ENCODE measurements at places on chromosomes 5 and 9.

GRCh38 chr9:122020398-122020797, 72.7 kb downstream of the TTLL11 start:
- no peak for DNase-seq

DNA sequence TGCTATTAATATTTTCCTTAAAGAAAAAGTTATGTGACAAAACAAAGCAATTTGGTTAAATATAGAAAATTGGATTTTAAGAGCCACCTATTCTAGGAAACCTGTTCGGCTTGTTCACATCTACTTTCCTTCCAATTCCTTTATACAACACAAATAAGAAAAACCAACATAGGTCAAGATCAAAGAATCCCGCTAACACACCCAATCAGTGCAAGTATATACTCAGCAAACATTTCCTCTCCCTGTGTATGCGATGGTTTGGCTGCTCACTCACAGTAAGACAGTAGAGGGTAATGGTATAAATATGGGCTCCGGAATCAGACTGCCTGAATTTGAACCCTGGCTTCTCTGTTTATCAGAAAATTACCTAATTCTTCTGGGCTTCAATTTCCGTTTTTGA, 757.5 kb upstream of the ZNF608 start:
- no peak for DNase-seq

GRCh38 chr5:67013719-67014118, 182.9 kb downstream of the CD180 start:
- no peak for DNase-seq

DNA sequence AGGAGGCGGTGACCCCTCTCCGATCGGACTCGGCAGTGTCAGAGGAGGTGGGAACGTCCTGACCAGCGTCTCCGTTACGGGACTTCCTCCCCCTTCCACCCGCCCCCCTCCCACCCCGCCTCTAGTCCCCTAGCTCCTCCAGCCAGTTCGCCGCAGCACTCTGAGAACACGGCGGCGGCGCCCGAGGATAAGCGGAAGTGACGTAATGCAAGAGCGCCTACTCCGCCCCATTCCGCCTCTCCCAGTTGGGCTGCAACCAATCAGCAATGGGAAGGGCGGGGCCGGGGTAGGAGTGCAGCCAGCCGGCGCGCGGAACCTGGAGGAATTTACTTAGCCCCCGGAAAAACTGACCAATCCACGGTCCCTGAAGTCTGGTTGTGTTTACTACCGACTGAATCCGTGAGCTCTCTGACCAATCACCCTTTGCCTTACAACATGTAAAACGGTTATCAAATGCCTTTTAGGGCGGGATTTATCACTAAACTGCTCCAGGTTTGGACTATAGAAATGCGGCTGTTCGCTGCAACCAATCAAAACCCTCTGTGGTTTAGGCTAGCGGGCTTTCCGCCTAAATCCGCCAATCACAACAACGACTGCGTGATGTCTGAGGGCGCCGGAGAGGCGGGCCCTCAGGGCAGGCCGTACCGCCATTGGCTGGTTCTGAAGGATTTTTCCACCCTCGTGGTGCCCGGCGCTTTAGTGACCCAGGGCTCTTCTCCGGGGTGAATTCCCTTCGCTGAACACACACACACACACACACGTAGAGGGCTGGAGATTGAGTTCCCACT, at the start of gene ZBTB5:
Gene ZBTB5 (minus strand): TSS at position 202 of the 788 bp plus-strand sequence. CDS start 22,899 bp downstream, outside the sequence.
- peak; percentile 100 for DNase-seq

DNA sequence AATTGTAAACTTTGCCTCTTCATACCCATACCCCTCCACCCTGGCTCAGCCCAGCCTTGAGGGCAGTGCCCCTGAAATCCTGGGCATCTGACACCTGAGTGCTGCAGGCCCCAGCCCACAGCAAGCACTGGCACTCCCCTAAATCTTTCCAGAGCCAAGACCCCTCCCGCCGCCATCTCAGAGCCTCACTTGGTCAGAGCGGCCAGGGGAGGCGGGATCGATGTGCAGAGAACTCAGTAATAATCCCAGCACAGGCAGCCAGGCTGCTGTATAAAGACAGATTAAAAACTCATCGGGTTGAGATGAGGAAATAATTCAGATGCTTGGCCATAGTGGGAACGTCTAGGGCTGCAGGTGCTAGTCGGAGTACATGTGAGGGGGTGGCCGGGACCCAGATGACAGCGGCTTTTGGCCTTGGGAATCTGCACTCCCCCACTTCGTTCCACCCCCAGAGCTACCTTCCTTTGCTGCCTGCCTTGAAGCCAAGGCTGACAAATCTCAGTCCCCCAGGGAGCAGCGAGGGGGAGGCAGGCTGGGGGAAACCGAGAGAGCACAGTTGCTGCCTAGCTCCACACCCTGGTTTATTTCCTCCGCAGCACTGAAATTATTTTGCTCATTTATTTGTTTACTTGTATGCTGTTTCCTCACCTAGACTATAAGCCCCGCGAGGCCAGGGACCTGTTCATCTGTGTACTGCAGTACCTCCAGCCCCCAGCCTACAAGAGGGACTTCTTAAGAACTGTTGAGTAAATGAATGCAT, 19.5 kb upstream of the ARAP3 start:
- DNase-seq, result no peak

DNA sequence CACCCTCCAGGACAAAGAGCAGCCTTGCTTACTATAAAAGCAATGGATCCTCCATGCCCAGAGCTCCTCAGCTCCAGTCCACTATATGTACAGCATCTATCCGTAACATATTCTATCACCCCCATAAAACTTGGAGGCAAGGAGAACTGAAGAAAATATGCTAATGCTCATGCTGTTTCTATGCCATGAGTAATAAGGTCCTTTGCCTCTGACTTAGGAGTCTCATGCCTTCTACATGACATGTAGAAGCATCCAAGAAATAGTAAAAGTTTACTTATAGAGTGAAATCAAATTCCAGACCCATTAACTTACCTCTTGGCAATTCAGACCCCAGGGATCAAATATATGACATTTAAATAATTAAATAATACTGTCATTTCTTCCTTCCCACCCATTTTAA, 33.7 kb downstream of the SSBP2 start:
- no peak for DNase-seq

DNA sequence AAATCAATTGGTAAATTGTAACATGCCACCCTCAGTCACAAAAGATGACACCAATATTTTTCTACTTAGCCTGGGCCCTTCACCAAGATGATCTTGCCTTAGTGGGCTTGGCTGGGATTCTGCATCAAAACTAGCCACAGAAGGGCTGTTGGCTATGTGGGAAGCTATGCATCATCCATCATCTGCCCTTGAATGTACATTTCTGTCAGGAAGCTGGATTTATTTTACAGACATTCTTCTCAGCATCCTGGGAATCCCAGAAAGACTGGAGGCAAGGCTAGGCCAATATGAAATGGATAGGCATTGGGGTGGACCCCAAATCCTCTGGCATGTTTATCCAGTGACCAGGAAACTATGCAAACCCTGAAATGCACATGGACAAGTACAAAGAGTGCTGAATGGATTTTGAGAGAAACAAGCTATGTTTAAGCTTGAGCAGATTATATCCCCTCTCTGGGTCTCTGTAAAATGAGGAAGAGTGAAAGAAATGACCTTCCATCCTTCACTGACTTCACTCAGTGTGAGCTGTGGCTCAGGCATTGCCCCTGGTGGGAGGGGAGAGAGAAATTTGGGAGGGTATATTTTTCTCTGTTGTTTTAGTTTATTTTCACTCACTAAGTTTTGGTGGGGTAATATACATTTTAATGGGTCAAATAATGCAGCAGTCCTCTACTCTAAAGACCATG, 283.6 kb downstream of the EBF1 start:
- no peak for DNase-seq

- no peak for DNase-seq
Measured at GRCh38 chr5:55914971-55915370, 63.8 kb downstream of the IL31RA start.

GRCh38 chr9:101022704-101023103, 5.8 kb upstream of the PLPPR1 start:
- DNase-seq, result no peak

DNA sequence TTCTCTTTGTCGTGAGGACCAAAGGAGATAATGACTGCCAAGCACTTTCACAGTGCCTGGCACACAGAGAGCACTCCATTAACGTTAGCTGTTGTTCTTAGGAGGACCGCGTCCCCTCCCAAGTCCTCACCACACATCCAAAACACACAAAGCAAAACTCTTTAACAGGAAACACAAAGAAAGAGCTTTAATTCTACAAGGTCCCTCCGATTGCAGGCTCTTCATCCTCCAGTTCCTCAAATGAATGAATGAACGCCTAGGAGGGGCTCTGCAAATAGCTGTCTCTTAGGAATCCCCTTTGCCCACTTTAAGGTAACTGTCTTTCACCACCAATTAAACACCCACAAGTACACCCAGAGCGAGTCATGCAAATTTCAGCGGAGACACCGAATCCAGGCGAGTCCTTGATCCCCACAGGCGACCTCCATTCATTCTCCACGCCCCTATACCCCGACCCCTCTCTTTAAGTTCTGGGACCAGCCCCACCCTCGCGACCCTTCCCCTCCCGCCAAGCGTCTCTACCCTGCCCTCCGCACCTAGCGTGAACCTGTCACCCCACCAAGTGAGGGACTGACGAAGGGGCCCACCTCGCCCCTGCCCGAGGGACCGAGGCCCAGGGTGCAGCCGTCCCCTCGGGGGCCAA, 644 bp downstream of the TSC1 start:
- DNase-seq, result no peak

DNA sequence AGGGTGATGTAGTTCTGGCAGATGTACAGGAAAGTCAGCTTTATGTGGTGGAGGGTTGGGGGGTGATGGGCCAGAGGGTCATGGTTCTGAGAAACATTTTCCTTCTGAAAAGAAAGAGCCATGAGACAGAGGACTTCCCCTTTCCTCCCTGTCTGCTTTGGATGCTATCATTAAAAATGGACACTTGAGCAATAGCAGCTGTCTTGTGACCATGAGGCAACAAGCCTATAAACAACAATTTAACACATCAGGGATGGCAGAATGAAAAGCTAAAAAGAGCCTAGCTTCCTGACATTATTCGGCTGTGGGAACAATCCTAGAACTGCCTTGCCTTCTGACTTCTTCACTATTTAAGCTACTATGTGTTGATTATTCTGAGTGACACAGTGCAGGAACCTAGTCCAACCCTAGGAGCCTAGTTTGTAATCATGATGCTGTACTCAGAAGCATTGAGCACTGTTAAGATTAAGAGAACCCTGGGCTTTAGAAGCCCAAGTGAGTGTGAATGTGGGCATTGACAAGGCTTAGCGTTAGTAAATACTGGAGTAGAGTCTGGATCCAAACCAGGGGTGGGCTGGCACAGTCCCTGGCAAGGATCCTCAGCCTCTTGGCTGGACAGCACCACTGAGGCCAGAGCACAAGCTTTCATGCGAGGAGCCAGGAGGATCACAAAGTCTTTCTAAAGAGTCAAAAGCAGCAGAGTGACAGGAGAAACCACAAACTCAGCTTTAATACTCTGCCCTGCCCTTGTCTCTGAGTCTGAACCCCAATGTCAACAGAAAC, 178.5 kb upstream of the EGFLAM start:
- no peak for DNase-seq

DNA sequence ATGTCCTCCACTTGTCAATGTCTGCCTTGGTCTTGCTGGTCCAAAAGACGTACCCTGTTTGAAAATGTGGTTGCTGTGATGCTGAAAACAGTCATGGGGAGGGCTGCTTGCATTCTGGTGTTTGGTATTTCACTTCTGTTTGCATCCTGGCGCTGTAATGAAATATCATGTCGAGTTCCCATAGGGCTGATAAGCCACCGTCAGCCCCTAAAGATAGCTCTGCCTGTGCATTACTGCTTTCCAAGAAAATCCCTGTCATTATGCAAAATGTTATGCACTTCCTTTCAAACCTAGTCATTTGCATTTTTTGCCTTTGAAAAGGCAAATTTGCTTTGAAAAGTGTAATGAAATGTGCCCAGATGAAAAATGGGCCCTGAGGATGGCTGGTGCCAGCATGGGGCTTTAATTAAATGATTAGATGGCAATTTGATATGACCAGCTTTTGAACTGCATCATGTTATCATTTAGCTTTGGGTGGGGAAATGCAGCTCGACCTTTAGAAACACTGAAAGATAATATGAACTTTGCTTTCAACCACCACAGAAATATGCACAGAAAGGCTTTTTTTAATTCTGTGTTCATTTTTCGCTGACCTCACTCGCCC, 374.4 kb upstream of the SGCD start:
- no peak for DNase-seq

GRCh38 chr5:7364226-7364875, 31.6 kb upstream of the ADCY2 start:
- no peak for DNase-seq

GRCh38 chr9:84170521-84171141, 169.9 kb downstream of the SLC28A3 start:
- DNase-seq, result peak; percentile 97

DNA sequence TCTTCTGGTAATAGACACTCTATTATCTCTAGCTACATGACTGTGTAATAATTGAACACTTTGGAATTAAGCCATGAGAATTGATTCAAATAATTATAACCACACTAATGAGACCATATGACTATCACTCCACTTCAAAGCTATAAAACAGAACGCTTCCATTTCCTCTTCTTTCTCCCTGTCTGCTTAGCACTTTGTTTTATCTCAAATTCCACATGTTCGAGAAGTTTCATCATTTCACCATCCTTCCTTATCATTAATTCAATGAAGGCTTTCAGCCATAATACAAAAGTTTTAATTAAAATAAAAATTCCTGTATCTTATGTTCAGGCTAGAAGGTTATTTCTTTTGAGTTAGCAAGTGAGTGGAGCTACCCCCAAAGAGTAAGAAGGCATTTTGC, 7.4 kb upstream of the DCTN4 start:
- DNase-seq, result no peak

All from M059J (cell line).